ENCODE measurements at places on chromosomes 7 and 10. TPM values are rescaled to one million over a fixed set of nuclear protein-coding genes. Genes with fewer than 3 reads are reported as not detected.

DNA sequence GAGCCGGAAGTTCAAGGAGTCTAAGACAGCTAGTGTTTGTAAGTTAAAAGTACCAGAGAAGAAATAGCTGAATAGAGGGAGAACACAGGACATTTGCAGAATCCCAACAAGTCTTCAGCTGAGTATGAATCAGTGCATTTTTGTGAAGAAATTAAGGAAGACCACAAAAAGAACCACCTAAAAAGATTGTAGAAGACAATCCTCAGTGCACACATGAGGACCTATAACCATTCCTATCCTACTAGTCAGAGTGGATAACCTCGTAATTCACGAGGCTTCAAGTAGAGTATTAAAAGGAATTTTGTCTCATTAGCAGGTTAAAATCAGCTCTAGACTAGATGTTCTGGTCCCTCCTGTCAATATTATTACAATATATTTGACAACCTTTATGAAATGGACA is 295.4 kb upstream of the KAT6B start:
- H3K4me3 ChIP-seq = no peak overlapping the region
- DNase-seq = no peak
- H3K4me1 ChIP-seq = no peaks in the 10 kb centered on the region
- H3K27me3 ChIP-seq = no peaks in the 10 kb centered on the region

GRCh38 chr7:72754312-72754711 is 73.7 kb downstream of the TYW1B start:
- H3K4me3 ChIP-seq = no peak overlapping the region
- no peaks in the 10 kb centered on the region for H3K4me1 ChIP-seq
- H3K27ac ChIP-seq = peak overlapping the region; percentile 47
- DNase-seq = no peak
- no peaks in the 10 kb centered on the region for H3K27me3 ChIP-seq
- H3K36me3 ChIP-seq = no peaks in the 10 kb centered on the region

DNA sequence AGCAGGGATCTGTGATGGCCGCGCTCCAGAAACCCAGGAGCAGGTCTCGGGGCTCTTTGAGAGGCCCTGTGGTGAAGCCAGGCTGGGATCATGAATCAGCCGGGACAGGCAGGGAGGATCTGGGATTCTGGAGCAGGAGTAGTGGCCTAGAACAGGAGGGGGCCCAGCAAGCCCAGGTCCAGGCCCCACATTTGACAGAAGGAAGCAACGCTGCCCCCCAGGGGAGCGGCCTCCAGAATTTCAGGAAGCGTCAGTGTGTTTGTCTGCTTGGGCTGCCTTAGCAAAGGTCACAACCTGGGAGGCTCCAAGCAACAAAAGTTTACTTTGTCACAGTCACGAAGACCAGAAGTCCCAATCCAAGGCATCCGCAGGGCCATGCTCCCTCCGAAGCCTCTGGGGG is 36.8 kb downstream of the CLRN3 start:
- H3K4me1 ChIP-seq = no peaks in the 10 kb centered on the region
- no peaks in the 10 kb centered on the region for H3K27me3 ChIP-seq
- DNase-seq = no peak
- no peak overlapping the region for H3K4me3 ChIP-seq
- no peaks in the 10 kb centered on the region for H3K36me3 ChIP-seq
- no peak overlapping the region for H3K27ac ChIP-seq

GRCh38 chr10:19049567-19049966 is 966 bp downstream of the MALRD1 start:
- no peak overlapping the region for H3K27ac ChIP-seq
- H3K4me3 ChIP-seq = no peak overlapping the region
- no peaks in the 10 kb centered on the region for H3K36me3 ChIP-seq
- DNase-seq = no peak
- no peaks in the 10 kb centered on the region for H3K4me1 ChIP-seq
- H3K27me3 ChIP-seq = no peaks in the 10 kb centered on the region

Gene DNAH11
- 4.7 TPM for total RNA-seq

DNA sequence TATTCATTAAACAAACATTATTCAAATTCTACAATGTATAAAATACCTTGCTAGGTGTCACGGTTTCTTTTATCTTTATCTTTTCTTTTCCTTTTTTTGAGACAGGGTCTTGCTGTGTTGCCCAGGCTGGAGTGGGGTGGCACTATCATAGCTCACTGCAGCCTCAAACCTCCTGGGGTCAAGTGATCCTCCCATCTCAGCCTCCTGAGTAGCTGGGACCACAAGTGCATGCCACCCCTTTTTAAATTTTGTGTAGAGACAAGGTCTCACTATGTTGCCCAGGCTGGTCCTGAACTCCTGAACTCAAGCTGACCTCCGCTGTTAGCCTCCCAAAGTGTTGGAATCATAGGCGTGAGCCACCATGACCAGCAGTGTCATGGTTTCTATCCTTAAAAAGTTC is 17.9 kb upstream of the BLOC1S2 start:
- H3K4me1 ChIP-seq = peaks cover 20% of the 10 kb centered on the region
- no peaks in the 10 kb centered on the region for H3K27me3 ChIP-seq
- no peak overlapping the region for H3K27ac ChIP-seq

GRCh38 chr10:94846204-94846603 is 83.7 kb downstream of the CYP2C19 start:
- H3K36me3 ChIP-seq = no peaks in the 10 kb centered on the region
- no peak for DNase-seq
- H3K27ac ChIP-seq = no peak overlapping the region

DNA sequence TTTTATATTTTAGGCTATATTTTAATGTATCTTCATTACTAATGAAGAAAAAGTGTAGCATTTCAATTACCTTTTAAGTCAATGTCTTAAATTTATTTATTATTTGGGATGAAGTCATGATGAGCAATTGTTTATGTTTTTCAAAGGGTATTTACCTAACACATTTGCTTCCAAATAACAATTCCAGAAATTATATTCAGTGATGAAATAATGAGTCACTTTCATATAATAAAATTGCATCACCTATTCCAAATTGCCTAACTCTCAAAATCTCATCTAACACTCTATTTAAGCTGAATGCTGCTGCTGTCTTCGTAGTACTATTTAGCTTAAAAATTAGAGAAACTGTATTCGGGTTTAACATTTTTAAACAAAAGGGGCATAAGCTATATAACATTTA is 97.7 kb downstream of the PRKG1 start:
- H3K4me1 ChIP-seq = peaks cover 21% of the 10 kb centered on the region
- DNase-seq = no peak
- H3K4me3 ChIP-seq = no peak overlapping the region
- H3K27me3 ChIP-seq = no peaks in the 10 kb centered on the region
- no peaks in the 10 kb centered on the region for H3K36me3 ChIP-seq

DNA sequence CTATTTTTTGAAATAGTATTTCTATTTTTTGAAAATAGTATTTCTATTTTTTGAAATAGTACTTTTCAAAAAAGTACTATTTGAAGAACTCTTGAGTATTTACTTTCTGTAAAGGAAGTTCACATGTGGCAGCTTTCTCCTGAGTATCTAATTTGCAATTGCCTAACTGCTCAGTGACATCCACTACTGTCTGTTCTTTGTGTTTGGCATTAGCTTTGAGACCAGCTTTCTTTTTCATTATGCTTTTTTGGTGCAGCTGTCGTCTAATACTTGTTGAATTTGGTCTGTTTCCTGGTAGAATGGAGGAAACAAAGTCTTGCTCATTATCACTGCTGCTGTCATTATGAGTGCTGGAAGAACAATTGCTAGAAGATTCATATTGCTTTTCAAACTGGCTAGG is 99.1 kb downstream of the BMPR1A start:
- H3K27ac ChIP-seq = peak overlapping the region; percentile 93
- DNase-seq = no peak
- H3K4me3 ChIP-seq = no peak overlapping the region
- peaks cover 65% of the 10 kb centered on the region for H3K4me1 ChIP-seq
- H3K27me3 ChIP-seq = no peaks in the 10 kb centered on the region

DNA sequence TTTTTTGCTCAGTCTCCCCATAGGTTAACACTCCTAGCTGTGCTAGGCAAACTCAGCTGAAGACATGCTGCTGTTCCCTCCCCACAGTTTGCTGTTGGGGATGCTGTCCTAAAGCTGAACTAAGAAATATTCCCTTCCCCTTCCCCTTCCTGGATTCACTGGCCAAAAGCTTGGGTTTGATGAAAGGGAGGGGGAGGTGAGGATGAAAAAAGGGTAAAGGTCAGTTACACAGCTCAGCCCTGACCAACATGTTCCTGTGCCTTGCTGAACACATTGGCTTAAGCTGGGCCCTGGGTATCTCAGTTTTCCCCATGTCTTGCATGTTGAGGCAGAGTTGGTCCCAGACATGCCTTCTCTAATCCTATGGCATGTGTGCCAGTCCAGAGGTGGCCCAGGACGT is 15.3 kb downstream of the CCM2 start:
- H3K27ac ChIP-seq = no peak overlapping the region
- H3K4me3 ChIP-seq = no peak overlapping the region
- no peaks in the 10 kb centered on the region for H3K36me3 ChIP-seq
- no peaks in the 10 kb centered on the region for H3K27me3 ChIP-seq
- H3K4me1 ChIP-seq = no peaks in the 10 kb centered on the region

DNA sequence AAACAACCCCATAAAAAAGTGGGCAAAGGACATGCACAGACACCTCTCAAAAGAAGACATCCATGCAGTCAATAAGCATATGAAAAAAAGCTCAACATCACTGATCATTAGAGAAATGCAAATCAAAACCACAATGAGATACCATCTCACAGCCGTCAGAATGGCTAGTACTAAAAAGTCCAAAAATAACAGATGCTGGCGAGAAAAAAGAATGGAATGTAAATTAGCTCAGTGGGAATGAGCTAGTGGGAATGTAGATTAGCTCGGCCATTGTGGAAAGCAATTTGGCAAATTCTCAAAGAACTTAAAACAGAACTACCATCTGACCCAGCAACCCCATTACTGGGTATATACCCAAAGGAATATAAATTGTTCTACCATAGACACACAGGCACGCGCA is 287.0 kb downstream of the WDR37 start:
- H3K4me3 ChIP-seq = no peak overlapping the region
- H3K4me1 ChIP-seq = no peaks in the 10 kb centered on the region
- no peak overlapping the region for H3K27ac ChIP-seq
- DNase-seq = no peak

Gene EBLN1
- total RNA-seq = not detected

All from GM23338 (cell line).